ENCODE measurements at places on chromosomes 3 and 15.

- no peak for DNase-seq
Observed at GRCh38 chr15:32104061-32104995, 74.0 kb downstream of the CHRNA7 start.

- DNase-seq: no peak
Observed at GRCh38 chr15:44394062-44394461, 33.4 kb upstream of the CTDSPL2 start.

- no peak for DNase-seq
Observed at GRCh38 chr15:94451466-94451865, 220.1 kb downstream of the MCTP2 start.

GRCh38 chr3:124599147-124599765, 131.0 kb upstream of the UMPS start:
- no peak for DNase-seq

GRCh38 chr3:195407531-195408409, 35.0 kb downstream of the ACAP2 start:
- DNase-seq: no peak

- no peak for DNase-seq
Observed at GRCh38 chr15:66897971-66898370, 167.4 kb upstream of the SMAD3 start.

DNA sequence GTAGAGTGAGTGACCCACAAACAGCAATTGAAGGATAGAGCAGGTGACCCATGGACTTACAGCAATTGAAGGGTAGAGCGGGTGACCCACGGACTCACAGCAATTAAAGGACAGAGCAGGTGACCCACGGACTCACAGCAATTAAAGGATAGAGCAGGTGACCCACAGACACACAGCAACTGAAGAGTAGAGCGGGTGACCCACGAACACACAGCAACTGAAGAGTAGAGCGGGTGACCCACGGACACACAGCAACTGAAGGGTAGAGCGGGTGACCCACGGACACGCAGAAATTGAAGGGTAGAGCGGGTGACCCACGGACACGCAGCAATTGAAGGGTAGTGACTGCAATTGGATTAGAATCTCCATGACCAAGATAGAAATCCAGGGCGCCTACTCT, 9.8 kb upstream of the TNK2 start:
- DNase-seq: no peak

DNA sequence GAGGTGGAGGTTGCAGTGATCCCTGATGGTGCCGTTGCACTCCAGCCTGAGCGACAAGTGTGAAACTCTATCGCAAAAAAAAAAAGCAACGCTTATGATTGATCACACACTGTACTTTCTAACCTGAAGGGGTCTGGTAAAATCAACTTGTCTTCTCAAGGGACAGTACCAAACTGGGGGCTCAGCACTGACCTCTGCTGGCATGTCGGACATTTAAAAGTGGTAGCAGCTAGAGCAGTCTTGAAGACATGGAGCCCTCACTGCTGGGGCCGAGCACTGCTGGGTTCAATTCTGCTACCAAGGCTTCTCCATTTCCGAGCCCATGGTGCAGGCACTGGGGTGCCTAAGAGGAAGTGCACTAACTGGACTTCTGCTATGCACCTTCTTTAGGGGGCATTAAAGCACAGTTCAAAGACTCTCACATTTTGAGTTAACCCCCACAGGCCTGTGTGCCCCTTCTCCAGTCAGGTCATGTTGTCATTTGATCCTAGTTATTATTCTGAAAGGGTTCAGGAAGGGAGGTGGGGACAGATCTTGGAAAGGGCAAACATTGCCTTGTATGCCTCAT, 26.4 kb upstream of the LAMP3 start:
- DNase-seq: peak; percentile 63

- no peak for DNase-seq
Observed at GRCh38 chr3:197031315-197032285, 2.0 kb upstream of the MELTF start.

- DNase-seq: no peak
Observed at GRCh38 chr3:71376911-71377310, 206.6 kb downstream of the FOXP1 start.

DNA sequence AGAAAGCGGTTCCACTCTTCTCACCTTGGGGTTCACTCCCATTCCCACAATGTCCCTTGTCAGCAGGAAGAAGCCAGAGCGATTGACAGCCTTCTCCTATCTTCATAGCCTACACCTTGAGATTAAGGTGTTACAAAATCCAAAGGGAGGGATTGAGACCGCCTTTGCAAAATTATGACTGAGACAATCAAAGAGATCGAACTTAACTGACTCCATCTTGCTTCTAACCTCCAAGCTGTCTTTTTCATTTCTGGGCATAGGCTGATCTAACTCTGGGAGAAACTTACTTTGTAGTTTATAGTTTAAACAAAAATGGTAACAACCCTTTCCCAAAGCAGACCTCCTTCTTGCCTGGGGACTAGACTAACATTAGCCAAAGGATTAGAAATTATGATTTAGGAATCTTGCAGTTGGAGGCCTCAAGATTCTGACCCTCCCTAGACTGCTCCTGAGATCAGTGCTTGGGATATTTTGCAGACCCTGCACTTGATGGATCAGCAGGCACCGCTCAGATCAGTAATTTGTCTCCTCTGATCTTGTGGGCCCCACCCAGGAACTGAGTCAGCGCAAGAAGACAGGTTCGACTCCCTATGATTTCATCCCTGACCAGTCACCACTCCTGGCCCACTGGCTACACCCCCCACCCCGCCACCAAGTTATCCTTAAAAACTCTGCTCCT, 40.0 kb downstream of the PAQR5 start:
- no peak for DNase-seq
